ENCODE measurements at places on chromosomes 2 and 18. TPM values are rescaled to one million over a fixed set of nuclear protein-coding genes. Genes with fewer than 3 reads are reported as not detected.

DNA sequence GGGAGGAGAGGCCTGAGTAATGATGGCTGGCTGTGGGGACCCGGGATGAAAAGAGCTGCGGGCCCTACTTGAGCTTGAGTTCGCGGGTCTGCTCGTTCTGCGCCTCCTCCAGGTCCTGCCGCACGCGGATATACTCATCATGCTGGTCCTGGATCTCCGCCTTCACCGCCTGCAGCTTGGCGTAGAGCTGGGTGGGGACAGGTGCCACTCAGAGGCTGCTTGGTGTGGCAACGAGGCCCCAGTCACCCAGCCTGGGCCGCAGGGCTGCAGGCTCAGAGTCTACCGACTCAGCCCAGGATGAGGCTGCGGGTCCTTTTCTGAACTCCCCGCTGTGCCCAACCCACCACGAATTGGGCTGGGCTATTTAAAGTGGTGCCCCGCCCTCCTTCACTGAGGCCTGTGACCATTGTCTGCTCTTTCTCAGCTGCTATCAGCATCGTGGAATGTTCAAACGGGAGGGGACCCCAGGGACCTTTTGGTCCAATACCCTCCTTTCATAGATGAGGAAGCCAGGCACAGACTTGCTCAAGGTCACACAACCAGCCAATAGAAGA lies 28.0 kb downstream of the KIF3C start:
- no peak for DNase-seq
- H3K27ac ChIP-seq: no peak overlapping the region

DNA sequence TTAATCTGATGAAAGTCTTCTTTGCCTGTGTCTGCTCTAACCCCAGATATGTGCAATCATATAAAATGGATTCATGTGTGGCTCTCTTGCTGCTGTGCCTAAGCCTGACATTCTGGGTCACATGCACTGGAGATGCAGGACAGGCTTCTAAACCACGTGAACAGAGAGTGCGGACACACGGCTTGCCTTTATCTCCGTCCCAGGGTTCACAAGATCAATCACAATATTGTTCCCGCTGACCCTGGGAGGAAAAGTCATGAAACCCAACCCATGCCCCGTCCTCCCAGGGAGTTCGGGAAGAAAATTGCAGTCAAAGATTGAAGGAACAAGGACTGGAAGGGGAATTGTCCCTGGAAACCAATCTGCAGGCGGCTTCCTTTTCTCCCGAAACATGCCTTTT lies 74.8 kb downstream of the VAPA start:
- H3K36me3 ChIP-seq: no peaks in the 10 kb centered on the region
- H3K27ac ChIP-seq: no peak overlapping the region
- H3K4me3 ChIP-seq: no peak overlapping the region
- DNase-seq: no peak

GRCh38 chr2:180125245-180125962 lies 118.3 kb upstream of the CWC22 start:
- H3K27me3 ChIP-seq: no peaks in the 10 kb centered on the region
- DNase-seq: peak; percentile 98
- no peaks in the 10 kb centered on the region for H3K36me3 ChIP-seq
- H3K4me3 ChIP-seq: no peak overlapping the region
- peaks cover 10% of the 10 kb centered on the region for H3K4me1 ChIP-seq

- DNase-seq: no peak
- no peak overlapping the region for H3K4me3 ChIP-seq
- H3K27me3 ChIP-seq: no peaks in the 10 kb centered on the region
- no peaks in the 10 kb centered on the region for H3K36me3 ChIP-seq
- no peaks in the 10 kb centered on the region for H3K4me1 ChIP-seq
- H3K27ac ChIP-seq: no peak overlapping the region
These were observed 16.0 kb upstream of the MARCHF4 start for GRCh38 chr2:216388046-216388884.

DNA sequence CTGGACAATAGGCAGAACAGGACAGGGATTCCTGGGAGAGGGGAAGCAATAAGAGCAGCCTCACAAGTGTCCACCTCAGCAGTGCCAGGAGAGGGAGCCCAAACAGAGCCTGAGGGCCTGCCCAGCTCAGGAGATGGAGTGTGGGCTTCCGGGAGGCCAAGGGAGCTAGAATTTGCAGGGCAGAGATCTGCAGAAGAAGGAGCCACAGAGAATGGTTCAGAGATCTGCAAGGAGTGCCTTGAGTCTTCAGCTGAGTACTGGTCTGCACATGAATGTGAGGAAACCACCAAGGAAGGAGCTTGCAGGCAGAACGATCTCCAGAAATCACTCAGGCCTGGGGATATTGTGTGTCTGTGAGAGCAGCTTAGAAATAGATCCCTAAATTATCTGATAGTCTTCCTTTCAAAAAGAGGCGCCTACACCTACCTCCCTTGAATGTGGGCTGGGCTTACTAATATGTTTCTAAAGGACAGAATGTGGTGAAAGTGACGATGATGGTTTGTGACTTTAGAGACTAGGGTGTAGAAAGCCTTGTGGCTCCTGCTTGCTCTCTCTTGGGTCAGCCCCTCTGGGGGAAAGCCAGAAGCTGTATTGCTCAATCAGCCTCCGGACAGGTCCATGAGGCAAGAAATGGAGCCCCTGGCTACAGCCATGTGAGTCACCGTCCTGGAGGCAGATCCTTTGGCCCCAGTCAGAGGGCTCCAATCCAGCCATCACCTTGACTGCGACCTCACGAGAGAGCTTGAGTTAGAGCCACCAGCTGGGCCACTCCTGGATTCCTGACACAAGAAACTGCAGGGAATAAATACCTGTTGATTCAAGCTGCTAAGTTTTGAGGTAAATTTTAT lies 7.6 kb upstream of the LPIN1 start:
- no peaks in the 10 kb centered on the region for H3K27me3 ChIP-seq
- peaks cover 12% of the 10 kb centered on the region for H3K4me1 ChIP-seq
- no peak overlapping the region for H3K27ac ChIP-seq
- no peaks in the 10 kb centered on the region for H3K36me3 ChIP-seq

Gene RAB17
- total RNA-seq: 0.26 TPM

DNA sequence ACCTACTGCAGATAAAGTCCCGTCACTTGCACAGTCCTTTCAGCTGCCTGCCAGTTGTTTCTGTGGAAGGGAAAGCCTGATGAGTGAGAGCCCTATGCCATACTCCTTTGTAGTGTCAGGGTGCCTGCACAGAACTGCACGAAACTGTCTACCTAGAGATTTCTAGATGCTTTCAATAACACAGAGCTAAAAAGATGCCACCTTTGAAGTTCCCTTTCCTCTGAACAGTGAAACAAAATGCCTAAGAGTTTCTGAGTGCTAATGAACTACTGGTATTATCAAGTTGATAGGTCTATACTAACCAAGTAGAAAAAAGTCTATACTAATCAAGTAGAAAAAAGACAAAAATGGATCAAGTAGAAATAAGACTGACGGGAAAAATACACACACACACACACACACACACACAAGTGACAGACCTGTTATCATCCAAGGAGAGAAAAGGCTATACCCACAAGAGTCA lies 79.0 kb downstream of the TLK1 start:
- no peak overlapping the region for H3K27ac ChIP-seq
- no peak overlapping the region for H3K4me3 ChIP-seq
- no peaks in the 10 kb centered on the region for H3K36me3 ChIP-seq
- no peaks in the 10 kb centered on the region for H3K4me1 ChIP-seq
- H3K27me3 ChIP-seq: no peaks in the 10 kb centered on the region

Gene RGPD3
- 0.17 TPM for total RNA-seq

Gene ACYP2
- total RNA-seq: 22.1 TPM

GRCh38 chr2:23828256-23828980 lies 98.5 kb downstream of the ATAD2B start:
- no peaks in the 10 kb centered on the region for H3K36me3 ChIP-seq
- DNase-seq: peak; percentile 35
- H3K4me1 ChIP-seq: peaks cover 2% of the 10 kb centered on the region

Gene SERPINB11
- not detected for total RNA-seq

DNA sequence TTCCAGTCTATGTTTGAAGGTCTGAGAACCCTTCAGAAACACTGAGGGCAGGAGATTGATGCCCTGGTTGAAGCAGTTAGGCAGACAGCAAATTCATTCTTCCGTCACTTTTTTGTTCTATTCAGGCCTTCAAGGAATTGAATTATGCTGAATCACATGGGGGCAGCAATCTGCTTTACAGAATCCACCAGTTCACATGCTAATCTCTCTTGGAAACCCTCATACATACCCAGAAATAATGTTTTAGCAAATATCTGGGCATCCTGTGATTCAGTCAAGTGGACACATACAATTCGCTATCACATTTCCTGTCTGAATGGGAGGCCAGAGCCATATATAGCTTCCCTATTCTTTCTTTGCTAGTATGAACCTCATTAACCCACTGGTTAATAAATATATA lies 301.4 kb upstream of the CNTNAP5 start:
- H3K4me1 ChIP-seq: no peaks in the 10 kb centered on the region
- DNase-seq: no peak
- H3K27me3 ChIP-seq: no peaks in the 10 kb centered on the region
- no peak overlapping the region for H3K27ac ChIP-seq

GRCh38 chr2:30503007-30503694 lies 56.1 kb downstream of the LCLAT1 start:
- H3K27me3 ChIP-seq: no peaks in the 10 kb centered on the region
- H3K4me3 ChIP-seq: no peak overlapping the region
- H3K27ac ChIP-seq: no peak overlapping the region
- peaks cover 5% of the 10 kb centered on the region for H3K4me1 ChIP-seq
- no peaks in the 10 kb centered on the region for H3K36me3 ChIP-seq

Gene ALPI
- not detected for total RNA-seq

Gene FAM161A
- 2.6 TPM for total RNA-seq

DNA sequence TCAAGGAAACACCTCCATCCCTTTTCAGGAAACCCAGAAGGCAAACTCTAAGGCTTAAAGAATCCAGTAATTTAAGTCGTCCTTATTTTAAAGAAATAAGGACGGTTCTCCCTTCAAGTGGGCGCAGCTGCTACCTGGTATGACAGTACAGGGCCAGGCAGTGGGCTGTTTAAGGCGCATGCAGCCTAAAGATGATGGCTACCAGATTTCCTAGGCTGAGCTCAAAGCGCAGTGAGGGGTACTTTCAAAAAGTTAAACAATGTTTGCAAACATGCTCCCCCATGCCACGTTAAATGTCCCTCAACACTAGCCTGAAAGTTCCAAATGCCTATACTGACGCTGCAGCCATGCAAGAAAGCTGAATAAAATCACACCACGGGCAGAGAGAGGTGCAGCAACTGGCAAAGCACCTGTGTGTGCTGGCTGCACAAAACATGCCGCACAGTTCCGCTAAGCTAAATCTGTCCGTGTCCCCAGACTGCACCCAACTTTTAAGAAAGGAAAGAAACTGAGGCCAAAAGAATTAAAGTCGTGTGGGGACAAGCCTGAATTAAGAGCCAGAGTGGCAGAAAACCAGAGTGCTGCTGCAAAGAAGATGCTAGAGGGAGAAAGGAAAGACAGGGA lies 583 bp downstream of the HIBCH start:
- no peak for DNase-seq
- H3K36me3 ChIP-seq: no peaks in the 10 kb centered on the region
- no peaks in the 10 kb centered on the region for H3K27me3 ChIP-seq

Gene XIRP2
- total RNA-seq: 0.51 TPM

DNA sequence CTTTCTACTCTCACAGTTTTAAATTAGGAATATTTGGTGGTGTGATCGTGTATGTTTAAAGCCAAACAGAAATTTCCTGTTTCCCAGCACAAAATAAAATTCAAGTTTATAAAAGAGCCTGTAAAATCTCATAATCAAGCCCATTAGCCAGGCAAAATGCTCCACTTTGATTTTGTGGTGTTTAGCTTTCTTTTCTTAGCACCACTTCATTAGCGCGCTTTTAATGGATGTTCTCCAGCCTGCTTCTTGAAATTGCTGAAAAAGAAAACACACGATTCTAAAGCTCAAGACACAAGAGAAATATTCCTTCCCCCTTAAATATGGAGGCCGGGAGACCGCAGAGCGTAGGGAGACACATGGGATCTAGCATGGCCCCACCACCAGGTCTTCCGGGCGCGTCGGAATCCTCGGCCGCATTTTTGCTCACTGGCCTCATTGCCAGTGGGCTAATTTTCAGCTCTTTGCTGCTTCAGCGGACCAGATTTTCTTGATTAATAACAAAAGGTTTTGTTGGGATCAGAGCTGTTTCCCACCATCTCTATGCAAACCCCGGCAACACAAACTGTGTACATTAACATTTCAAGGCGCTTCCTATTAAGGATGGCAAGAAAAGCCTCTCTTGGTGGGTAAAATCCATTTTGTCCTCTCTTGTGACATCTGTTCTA lies 40.4 kb upstream of the ID2 start:
- no peak overlapping the region for H3K4me3 ChIP-seq
- no peaks in the 10 kb centered on the region for H3K27me3 ChIP-seq
- no peak for DNase-seq
- H3K4me1 ChIP-seq: peaks cover 6% of the 10 kb centered on the region
- no peak overlapping the region for H3K27ac ChIP-seq

GRCh38 chr2:11102466-11102865 lies 52.8 kb upstream of the SLC66A3 start:
- H3K4me1 ChIP-seq: no peaks in the 10 kb centered on the region
- H3K36me3 ChIP-seq: no peaks in the 10 kb centered on the region
- H3K27ac ChIP-seq: no peak overlapping the region

DNA sequence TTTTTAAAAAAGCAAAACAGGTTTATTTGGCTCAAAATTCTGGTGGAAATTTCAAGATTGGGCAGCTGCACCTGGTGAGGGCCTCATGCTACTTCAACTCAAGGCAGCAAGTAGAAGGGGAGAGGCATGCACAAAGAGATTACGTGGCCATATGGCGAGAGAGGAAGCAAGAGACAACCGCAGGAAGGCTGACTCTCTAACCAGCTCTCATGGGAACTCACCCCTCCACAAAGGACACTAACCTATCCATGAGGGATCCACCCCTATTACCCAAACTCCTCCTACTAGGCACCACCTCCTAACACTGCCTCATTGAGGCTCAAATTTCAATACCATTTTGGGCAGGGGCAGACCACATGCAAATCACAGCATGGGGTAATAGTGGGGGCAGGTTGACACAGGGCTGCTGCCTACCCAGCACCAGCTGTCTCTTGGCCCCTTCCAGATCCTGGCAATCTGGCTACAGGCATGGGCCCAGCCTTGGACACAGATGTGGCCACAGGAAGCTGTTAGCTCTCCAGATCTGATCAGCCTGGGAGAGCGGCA lies 2.0 kb upstream of the CAPN10 start:
- H3K36me3 ChIP-seq: peaks cover 1% of the 10 kb centered on the region
- peaks cover 15% of the 10 kb centered on the region for H3K4me1 ChIP-seq
- no peaks in the 10 kb centered on the region for H3K27me3 ChIP-seq
- no peak overlapping the region for H3K27ac ChIP-seq
- peak; percentile 33 for DNase-seq

Data from fibroblast of lung (primary cell).